ENCODE measurements at places on chromosomes 5 and 9.

GRCh38 chr5:82259172-82259800 lies 18.9 kb downstream of the RPS23 start:
- no peak for DNase-seq

DNA sequence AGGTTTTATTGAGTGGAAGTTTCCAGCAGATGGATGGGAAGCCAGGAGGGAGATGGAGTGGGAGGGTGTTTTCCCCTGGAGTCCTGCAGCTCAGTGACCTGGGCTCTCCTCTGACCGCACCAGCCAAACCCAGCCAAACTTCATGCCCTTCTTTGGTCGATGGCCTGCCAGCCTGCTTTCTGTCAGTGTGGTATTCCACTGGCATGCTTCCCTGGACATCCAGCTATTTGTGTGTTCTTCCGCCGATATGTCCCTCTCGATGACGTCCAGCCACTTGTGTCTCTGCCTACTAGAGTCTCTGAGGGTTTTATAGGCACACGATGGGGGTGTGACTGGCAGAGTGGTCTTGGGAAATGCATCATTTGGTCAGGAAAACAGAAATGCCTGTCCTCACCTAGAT lies 33.8 kb downstream of the GPBP1 start:
- no peak for DNase-seq

GRCh38 chr9:27497883-27498417 lies 26.1 kb upstream of the IFNK start:
- DNase-seq = no peak

GRCh38 chr5:80964491-80964890 lies 4.3 kb downstream of the RASGRF2 start:
- no peak for DNase-seq

DNA sequence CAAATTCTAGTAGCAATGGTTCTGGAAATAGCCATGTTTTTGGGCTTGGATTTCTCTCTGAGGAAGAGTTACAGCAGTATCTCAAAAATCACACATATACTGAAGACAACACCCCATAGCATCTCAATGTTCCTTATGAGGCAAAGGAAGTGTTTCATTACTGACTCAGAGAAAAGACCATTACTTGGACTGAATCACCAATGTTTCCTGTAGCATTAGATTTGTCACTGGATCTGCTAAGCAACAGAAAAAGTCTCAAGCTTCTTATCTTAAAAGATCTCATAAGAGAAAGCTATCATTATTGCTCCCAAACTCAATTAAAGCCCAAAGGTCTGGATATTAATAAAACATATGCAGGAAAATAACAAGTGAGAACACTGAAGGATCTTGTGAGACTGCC lies 272.4 kb downstream of the ADAMTS6 start:
- no peak for DNase-seq

DNA sequence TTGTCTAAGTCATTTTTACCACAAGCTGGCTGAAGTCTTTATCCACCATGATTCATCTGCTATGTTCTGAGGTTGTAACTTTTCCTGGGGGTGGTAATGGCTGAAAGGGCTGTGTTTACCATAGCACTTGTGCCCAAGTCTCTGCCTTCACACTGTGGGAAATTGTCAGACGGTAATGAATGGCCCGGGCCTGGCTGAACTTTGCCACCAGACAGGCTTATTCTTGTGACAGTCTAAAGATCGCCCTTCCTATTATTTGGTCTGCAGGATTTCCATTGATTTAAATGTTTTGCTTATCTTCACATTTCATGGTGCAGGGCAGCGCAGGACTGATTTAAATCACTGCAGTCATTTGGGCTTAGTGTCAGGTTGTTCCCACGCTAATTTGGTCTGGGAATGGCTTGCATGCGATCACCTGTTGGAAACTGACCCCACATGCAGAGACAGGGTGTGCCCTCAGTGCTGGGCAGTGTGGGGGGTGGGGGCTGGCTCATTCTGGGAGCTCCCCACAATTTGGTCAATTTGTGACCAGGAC lies 109.3 kb upstream of the ICE1 start:
- no peak for DNase-seq

- DNase-seq = no peak
Observed at GRCh38 chr5:117888688-117889087, 1099.7 kb downstream of the DTWD2 start.

Data from NCI-H187 treated with DMSO at 0.1 percent for 48 hours (cell line).